GM10248 (cell line): ENCODE measurements at places on chromosomes 7 and 10.

GRCh38 chr10:129716211-129716681 lies 247.8 kb downstream of the EBF3 start:
- no peak for DNase-seq

GRCh38 chr7:129784783-129785684 lies 167.7 kb downstream of the UBE2H start:
- no peak for DNase-seq

- DNase-seq, result no peak
Measured at GRCh38 chr10:49151025-49151445, 17.2 kb upstream of the FAM170B start.

GRCh38 chr7:12607134-12607533 lies 36.6 kb downstream of the SCIN start:
- DNase-seq, result no peak
